Ascending aorta (tissue), 2 donors: ENCODE measurements at places on chromosomes 7 and 10. TPM values are rescaled to one million over a fixed set of nuclear protein-coding genes. Genes with fewer than 3 reads are reported as not detected.

DNA sequence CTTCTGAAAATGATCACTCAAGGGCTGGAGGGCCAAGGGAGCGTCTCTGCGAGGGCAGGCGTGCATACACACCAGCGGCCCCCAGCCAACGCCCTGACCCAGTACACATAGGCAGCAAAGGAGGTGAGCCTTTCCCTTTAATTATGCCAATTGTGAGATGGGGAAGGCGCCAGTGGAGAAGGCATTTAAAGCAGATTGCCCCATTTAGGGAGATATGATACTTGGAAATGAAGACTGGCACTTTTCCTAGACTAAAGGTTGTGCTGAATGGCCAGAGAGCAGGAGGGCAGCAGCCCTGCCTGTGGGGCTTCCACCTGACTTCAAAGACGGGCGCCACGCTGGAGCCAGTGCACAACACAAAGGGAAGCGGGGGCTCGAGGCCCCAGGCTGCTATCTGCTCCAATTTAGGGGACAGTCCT lies 24.1 kb downstream of the HIPK2 start:
- H3K27ac ChIP-seq, result no peak overlapping the region
- H3K27me3 ChIP-seq, result no peaks in the 10 kb centered on the region
- H3K4me3 ChIP-seq, result no peak overlapping the region
- no peaks in the 10 kb centered on the region for H3K36me3 ChIP-seq
- peak; percentile 50 for DNase-seq

DNA sequence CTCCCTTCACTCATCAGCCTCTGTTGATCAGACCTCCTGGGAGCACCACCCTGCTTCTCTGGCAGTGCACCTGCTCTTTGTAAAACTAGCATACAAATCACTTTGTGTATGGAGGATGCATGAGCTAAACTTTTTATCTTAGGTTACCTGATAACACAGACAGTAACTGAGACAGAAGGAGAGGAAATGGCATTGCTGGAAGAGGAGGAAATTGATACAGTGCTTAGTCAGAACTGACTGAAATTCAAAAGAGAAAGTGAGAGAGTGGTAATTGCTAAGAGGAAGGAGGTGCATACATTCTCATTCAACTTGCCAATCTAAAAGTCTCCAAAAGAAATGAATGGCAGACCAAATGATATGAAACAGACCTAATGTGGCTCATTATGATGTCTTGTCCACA lies 1120.7 kb downstream of the GATA3 start:
- H3K36me3 ChIP-seq, result no peaks in the 10 kb centered on the region
- H3K4me3 ChIP-seq, result no peak overlapping the region
- H3K27me3 ChIP-seq, result no peaks in the 10 kb centered on the region
- no peak for DNase-seq

GRCh38 chr10:14880229-14880628 lies 1.6 kb downstream of the SUV39H2 start:
- DNase-seq, result no peak
- no peaks in the 10 kb centered on the region for H3K27me3 ChIP-seq
- no peak overlapping the region for H3K27ac ChIP-seq
- H3K36me3 ChIP-seq, result no peaks in the 10 kb centered on the region

GRCh38 chr7:48634116-48634632 lies 290.2 kb upstream of the CDC14C start:
- no peaks in the 10 kb centered on the region for H3K36me3 ChIP-seq
- no peak overlapping the region for H3K27ac ChIP-seq
- no peak for DNase-seq
- H3K4me1 ChIP-seq, result no peaks in the 10 kb centered on the region

DNA sequence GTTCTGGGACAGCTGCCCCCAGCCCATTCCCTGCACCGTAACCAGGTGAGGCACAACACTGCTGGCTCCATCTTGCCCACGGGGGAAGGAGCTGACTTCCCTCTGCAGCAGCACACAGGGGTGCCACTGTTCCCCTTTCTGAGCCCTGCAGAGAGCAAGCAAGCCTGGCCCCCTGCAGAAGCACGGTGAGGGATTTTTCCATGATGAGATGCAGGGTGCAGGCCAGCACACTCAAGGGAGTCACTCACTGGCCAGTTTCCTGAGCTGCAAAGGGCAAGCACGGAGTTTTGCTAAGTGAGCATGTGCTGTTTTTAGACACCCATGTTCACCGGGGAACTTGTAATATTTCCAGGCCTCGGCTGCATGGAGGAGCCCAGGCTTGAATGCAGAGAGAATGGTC lies 176.6 kb downstream of the PIP4K2A start:
- H3K4me1 ChIP-seq, result no peaks in the 10 kb centered on the region
- H3K27me3 ChIP-seq, result no peaks in the 10 kb centered on the region
- DNase-seq, result no peak
- H3K36me3 ChIP-seq, result peaks cover 78% of the 10 kb centered on the region
- H3K27ac ChIP-seq, result no peak overlapping the region

The SPDYE18 gene
- not detected for total RNA-seq

DNA sequence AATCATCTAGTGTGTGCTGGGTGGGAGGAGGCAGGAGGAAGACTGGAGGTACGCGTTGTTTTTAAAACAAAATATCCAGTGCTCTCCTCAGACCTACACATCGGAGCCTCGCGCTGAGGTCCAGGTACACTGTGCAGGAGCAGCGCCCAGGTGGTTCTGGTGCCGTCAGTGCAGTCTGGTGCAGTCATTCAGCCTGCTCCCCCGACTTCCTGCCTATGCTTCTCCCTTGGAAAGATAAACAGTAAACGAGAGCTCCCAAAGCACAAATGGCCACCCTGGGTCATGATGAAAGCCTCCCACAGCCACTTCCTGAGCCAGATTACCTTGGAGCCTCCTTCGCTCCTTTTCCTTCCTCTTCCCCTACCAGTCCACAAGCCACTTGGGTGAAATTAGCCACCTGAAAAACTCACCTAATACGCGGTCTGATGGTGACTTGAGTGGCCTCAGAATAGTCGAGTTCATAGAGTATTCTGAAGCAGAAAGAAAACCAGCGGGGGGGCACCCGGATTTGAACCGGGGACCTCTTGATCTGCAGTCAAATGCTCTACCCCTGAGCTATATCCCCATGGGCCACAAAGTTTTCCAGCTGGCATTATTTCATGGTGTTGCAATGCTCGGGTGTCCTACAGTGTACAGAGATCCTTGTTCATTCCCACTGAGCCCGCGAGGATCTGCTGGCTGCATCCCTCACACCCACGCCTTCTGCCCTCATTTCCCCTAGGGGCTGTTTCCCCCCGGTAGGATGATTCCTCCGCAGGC lies 82.5 kb downstream of the ZNF467 start:
- DNase-seq, result no peak
- no peak overlapping the region for H3K27ac ChIP-seq
- peaks cover 10% of the 10 kb centered on the region for H3K27me3 ChIP-seq
- H3K4me3 ChIP-seq, result no peak overlapping the region
- no peaks in the 10 kb centered on the region for H3K4me1 ChIP-seq
- no peaks in the 10 kb centered on the region for H3K36me3 ChIP-seq

DNA sequence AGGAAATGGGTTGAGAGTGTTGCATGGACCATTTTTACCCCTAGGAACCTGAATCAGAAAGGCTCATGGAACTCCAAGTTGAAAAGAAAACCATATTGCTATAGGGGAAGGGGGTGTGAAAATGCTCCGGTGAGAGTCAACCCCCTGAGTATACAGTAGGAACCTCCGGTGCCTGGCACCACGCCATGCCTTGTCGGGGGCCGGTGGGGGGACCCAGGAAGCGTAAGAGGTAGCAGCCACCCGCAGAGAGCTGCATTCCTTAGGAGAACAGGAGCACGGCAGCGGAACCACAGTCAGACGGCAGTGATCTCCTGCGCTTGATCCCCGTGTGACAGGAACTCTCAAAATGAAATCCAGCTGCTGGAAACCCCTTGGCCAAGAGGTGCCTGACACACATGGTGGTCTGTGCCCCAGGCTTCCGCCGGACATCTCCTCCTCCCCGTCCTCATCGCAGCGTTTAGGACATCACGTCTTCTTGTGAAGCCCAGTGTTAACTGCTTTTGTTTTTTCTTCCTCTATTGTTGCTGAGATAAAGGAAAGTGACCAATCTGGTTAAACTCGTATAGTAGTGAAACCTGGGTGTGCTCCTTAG lies 186.8 kb downstream of the CELF2 start:
- H3K27me3 ChIP-seq, result no peaks in the 10 kb centered on the region
- no peak overlapping the region for H3K27ac ChIP-seq
- no peak for DNase-seq
- H3K36me3 ChIP-seq, result no peaks in the 10 kb centered on the region

The CYP2C19 gene
- total RNA-seq, result not detected

GRCh38 chr7:24050991-24051560 lies 232.9 kb upstream of the NPY start:
- H3K36me3 ChIP-seq, result no peaks in the 10 kb centered on the region
- H3K4me1 ChIP-seq, result no peaks in the 10 kb centered on the region
- H3K27me3 ChIP-seq, result no peaks in the 10 kb centered on the region
- no peak overlapping the region for H3K27ac ChIP-seq

GRCh38 chr7:36080843-36081242 lies 72.2 kb upstream of the EEPD1 start:
- H3K27ac ChIP-seq, result no peak overlapping the region
- no peaks in the 10 kb centered on the region for H3K27me3 ChIP-seq
- no peak for DNase-seq

GRCh38 chr7:14507617-14508016 lies 394.9 kb downstream of the DGKB start:
- H3K27me3 ChIP-seq, result no peaks in the 10 kb centered on the region
- no peak for DNase-seq
- H3K36me3 ChIP-seq, result no peaks in the 10 kb centered on the region
- no peaks in the 10 kb centered on the region for H3K4me1 ChIP-seq

The ARMC10 gene
- total RNA-seq, result 66.4 TPM

DNA sequence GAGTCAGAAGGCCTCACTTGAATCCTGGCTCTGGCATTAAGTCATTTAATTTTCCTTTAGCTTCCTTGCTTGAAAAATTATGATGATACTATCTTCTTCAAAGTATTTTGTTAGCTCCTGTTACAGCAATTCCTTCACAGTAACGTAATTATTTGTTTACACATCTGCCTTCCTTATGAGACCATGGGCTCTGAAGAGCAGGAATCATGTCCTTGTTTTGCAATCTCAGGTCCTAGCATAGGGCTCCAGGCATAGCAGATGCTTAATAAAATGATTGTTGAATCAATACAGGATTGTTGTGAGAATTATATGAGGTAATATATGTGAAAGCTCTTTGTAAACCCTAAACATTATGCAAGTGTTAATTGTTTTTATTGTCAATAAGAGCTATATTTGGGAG lies 25.5 kb downstream of the KLHDC10 start:
- H3K27ac ChIP-seq, result no peak overlapping the region
- no peaks in the 10 kb centered on the region for H3K27me3 ChIP-seq
- H3K36me3 ChIP-seq, result no peaks in the 10 kb centered on the region
- DNase-seq, result no peak
- no peak overlapping the region for H3K4me3 ChIP-seq
- no peaks in the 10 kb centered on the region for H3K4me1 ChIP-seq

GRCh38 chr7:157046681-157047080 lies 36.2 kb upstream of the MNX1 start:
- H3K4me3 ChIP-seq, result no peak overlapping the region
- H3K27ac ChIP-seq, result no peak overlapping the region
- no peaks in the 10 kb centered on the region for H3K36me3 ChIP-seq
- H3K4me1 ChIP-seq, result no peaks in the 10 kb centered on the region

The MYPN gene
- total RNA-seq, result not detected

GRCh38 chr10:113691381-113691780 lies 11.7 kb downstream of the CASP7 start:
- H3K36me3 ChIP-seq, result peaks cover 16% of the 10 kb centered on the region
- no peaks in the 10 kb centered on the region for H3K27me3 ChIP-seq
- no peak overlapping the region for H3K27ac ChIP-seq
- H3K4me3 ChIP-seq, result no peak overlapping the region
- no peak for DNase-seq
- H3K4me1 ChIP-seq, result no peaks in the 10 kb centered on the region

The SLC12A9 gene
- 19.4 TPM for total RNA-seq

DNA sequence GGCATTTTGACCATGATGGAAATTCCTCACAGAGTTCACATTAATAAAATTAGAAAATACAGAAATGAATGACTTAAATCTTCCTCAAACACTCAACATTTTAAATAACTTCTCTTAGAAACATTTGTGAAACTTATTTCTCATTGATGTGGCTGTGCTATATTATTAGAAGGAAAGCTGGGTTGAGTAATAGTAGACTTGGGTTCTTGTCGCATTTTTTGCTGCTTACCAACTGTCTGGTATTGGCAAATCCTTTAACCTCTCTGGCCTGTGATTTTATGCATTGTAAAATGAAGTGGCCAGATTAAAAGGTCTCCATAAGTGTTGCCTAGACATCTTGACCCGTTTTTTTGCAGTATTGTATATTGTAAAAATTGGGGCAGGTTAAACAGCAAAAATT lies 66.5 kb downstream of the VPS50 start:
- DNase-seq, result no peak
- H3K4me1 ChIP-seq, result no peaks in the 10 kb centered on the region
- H3K4me3 ChIP-seq, result no peak overlapping the region
- no peak overlapping the region for H3K27ac ChIP-seq
- no peaks in the 10 kb centered on the region for H3K27me3 ChIP-seq

The SUN3 gene
- total RNA-seq, result not detected

DNA sequence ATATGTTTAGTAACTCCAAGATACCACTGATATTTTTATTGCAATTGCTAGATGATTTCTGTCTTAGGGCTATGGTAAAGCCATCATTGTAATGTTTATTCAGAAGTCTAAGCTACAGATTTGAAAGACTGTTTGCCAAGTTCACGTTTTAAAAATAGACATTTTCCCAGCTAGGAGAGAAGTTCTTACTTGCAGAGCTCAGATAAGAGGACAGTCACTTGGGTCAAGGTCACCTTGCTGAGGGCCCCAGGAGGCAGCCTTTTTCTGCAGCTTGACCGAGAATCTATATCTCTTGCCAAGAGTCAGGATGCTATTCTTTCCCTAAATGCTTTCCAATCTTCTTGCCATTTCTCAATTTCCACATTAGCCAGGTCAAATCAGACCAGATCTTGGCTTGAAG lies 1011.2 kb downstream of the KCNMA1 start:
- no peak overlapping the region for H3K27ac ChIP-seq
- DNase-seq, result no peak
- no peak overlapping the region for H3K4me3 ChIP-seq
- no peaks in the 10 kb centered on the region for H3K36me3 ChIP-seq
- no peaks in the 10 kb centered on the region for H3K4me1 ChIP-seq

DNA sequence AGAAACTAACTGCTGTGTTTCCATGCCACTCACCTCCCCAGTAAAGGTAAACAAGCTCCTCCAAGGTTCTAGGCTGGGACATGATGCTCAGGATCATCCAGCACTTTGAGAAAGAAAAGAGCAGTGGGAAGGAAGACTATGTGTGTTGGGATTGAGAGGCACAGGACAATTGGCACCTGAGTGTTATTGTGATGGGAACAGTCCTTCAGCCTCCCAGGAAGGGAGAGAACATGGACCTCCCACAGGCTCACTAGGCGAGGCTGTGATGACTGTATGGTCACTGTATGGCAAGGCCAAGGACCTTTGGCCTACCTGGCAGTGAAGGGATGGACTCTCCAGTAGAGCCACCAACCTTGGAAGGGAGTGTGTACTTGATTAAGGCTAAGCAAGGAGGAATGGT lies 123.2 kb upstream of the UNC5B start:
- H3K4me3 ChIP-seq, result no peak overlapping the region
- DNase-seq, result no peak
- no peak overlapping the region for H3K27ac ChIP-seq
- H3K27me3 ChIP-seq, result no peaks in the 10 kb centered on the region
- peaks cover 22% of the 10 kb centered on the region for H3K4me1 ChIP-seq

GRCh38 chr10:83310688-83311087 lies 828.6 kb upstream of the GHITM start:
- no peak for DNase-seq
- no peak overlapping the region for H3K4me3 ChIP-seq
- no peaks in the 10 kb centered on the region for H3K4me1 ChIP-seq
- no peaks in the 10 kb centered on the region for H3K27me3 ChIP-seq
- H3K36me3 ChIP-seq, result no peaks in the 10 kb centered on the region

The UNCX gene
- total RNA-seq, result not detected

- no peaks in the 10 kb centered on the region for H3K36me3 ChIP-seq
- no peak overlapping the region for H3K27ac ChIP-seq
- H3K27me3 ChIP-seq, result no peaks in the 10 kb centered on the region
- no peak for DNase-seq
- H3K4me1 ChIP-seq, result peaks cover 10% of the 10 kb centered on the region
These were observed 45.1 kb downstream of the UNC5B start for GRCh38 chr10:71257319-71257997.
